ENCODE measurements at places on chromosomes 1 and 21.

GRCh38 chr1:94319319-94320102 lies 82.1 kb upstream of the ARHGAP29 start:
- DNase-seq: no peak

GRCh38 chr1:37094302-37094701 lies 60.0 kb upstream of the GRIK3 start:
- no peak for DNase-seq

DNA sequence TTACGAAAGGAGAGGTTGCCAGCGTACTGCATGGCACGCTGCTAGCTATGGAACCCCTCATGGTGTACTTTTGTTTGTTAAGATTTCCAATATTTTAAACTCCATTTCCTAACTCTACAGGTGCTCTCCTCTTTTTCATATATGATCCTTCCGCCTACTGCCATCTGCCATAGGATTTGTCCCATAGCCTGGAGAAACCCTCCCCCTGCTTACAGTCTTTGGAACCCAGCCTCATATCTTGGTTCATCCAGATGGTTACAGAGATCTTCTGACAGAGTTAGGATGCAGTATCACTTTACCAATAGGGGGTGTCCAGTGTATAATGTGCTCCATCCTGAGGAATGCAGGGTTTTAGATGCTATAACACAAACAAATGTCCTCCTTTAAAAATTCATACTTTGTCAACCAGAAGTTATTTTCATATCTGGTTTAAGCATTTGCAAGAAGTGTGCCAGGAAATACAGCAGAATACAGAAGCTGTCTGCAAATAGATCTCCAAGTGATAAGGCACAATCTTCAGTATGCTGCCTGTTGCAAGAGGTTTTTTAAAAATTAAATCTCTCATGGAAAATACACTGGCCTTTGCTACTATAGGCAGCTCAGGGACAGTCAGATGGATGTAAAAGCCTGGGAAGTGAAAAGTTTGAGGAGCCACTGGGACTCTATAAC lies 377.8 kb downstream of the KCNH1 start:
- DNase-seq: no peak

DNA sequence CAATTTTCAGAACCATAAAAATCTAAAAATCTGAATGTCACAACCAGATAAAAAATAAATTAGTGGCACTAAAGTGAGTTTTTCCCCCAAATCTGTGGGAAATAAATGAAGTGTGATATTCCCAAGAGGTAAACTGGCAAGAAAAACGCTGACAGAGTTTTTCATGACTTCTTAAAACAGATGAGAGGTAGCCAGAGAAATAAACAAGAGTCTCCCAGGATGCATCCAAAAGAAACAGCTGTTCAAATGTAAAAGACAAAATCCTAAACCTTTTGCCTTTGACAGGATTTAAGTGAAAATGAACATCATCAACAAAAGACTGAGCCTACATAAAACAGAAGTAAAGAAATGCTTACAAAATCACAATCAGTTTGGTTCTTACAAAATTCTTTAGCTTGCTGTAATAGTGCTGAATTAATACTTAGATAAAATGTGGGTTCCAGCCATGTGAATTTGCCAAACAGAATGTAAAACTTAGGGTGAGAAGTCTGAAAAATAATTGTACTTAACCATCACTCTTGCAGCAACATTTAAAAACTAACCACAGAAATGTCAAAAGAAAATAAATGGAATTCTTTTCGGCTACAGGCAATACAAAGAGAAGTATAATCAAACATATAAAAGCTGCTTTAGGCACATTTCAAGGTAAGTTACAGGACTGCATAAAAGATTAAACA lies 133.6 kb downstream of the EIF4G3 start:
- no peak for DNase-seq

- no peak for DNase-seq
Observed at GRCh38 chr1:20255666-20256065, 35.0 kb upstream of the VWA5B1 start.

DNA sequence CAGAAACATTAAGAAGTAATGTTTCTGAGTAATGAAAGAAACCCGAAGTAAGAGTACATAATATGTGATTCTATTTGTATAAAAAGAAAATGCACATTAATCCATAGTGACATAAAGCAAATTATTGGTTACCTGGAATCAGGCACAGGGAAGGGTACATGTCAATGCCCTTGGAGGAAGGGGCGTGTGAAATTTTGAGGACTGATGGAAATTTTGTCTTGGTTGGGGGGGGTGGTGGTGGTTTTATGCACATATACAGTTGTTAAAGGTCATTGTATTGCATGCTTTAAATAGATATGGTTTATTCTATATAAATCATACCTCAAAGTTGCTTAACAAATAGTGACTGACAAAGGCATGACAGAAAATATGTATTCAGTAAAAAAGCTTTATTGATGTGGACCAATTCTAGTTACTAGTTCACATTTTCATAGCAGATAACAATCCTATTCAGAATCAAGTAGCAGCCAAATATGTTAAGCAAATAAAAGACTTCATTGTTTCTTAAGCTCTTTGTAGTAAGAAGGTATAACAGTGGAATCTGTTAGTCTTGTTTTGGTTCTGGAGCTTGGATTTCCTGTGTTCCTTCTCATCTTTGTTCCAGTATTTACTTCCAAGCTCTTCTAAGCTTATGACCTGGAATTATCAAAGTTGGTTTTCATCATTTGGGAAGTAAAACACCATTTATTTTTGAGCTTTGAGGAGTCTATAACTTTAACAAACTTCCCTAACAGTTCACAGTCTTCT lies 15.1 kb downstream of the BACH1 start:
- DNase-seq: no peak

DNA sequence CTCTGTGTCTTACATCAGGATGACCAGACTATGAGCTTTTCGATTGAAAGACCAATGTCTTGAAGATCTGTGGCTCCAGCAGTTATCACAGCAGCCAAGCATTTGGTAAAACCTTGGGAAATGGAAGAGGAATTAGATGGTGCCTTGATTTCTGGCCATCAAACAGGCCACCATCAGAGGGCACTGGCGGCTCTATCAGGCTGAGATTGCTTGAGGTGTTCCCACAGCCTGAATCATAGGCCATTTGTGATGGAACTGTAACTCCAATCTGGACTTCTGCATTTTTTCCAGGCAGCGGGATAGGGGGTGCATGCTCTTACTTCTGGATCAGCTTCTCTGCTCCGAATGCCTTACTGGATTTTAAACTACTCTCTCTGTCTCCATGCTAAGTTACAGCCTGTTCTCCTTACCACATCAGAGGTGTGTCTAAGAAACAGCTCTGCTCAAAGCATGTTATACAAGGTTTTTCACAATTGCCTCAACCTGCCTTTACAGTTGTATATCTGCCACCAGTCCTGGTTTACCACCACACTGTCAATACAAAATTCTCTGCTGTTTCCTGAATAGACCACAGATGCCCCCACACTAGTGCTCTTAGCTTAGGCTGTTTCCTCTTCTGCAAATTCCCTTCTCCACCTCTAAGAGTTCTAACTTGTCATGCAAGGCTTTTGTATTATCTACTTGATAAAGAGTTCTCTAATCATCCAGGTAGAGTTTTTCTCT lies 180.9 kb downstream of the PTGER3 start:
- DNase-seq: no peak

DNA sequence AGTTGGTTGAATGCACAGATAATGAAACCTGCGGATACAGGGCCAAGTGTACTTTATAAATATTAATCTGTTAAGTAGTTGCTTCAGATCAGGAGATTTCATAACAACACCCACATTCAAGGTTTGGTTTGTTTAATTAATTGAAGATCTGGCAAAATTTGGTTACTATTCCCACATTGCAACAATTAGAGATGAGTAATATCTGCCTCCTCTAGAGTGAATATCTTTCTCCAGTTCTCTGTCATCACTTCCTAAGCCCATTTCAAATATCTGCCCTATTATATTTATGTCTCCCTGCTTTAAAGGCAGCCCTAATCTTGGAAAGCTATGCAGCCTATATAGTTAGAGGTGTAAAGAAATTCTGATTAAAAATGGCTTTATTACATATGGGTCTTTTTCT lies 61.4 kb downstream of the PPP2R5A start:
- DNase-seq: no peak

GRCh38 chr1:48870596-48870995 lies 93.9 kb upstream of the BEND5 start:
- no peak for DNase-seq

DNA sequence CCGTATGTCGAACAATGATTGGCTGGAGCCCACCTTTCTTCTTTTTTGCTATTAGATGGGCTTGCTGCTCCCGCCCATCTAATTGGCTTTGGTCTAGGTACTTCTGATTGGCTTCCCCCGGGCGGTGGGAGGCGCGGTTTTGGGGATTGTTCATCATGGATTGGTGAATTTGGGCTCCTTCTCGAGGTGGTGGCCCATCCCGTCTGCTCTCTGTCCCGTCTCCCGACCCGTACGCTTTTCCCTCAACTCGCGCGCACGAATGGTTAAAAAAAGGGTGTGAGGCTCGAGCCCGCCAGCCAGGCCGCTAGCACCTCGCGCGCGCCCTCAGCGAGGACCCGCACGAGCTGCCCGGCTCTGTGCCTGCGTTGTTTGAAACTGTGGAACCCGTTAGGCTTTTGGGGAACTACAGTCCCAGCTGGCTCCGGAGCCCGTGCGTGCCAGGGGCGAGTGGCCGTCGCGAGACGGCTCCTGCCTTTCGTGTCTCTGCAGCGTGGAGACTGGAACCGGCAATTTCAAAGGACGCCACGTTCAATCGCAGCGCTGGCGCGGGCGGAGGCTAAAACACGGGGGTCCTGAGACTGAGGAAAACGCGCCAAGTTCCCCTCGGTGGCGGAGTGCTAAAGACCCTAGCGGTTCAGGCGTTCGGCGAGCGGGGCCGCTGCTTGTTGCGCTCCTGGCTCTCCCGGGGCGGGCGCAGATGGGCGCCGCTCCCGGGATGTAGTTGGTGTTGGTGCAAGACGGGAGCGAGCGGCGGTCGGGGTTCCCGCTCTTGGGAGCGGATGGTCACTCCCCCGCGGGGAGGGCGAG lies at the start of gene USP1:
Gene USP1 (plus strand): TSS at position 584 of the 807 bp plus-strand sequence. CDS start 2,819 bp downstream, outside the sequence.
- DNase-seq: no peak

GRCh38 chr1:55443175-55443915 lies 228.2 kb upstream of the USP24 start:
- peak; percentile 10 for DNase-seq

DNA sequence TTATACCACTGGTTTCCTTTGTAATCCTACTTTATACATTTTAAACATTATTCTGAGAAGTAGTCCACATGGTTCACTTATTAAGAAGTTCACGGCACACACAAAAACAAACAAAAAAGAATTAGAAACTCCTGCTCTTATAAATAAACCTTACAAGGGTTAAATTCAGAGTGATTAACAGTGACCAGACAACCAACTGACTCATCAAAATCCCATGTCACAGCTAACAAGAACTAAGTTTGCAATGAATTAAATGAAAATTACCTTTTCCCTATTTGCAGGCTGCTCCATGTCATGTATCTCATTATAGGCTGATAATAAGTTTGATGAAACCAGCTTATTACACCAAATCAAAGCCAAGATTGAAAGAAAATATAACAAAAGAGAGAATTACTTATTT lies 77.5 kb downstream of the PUM1 start:
- DNase-seq: no peak

- DNase-seq: no peak
Observed at GRCh38 chr1:29280409-29281131, 44.2 kb downstream of the PTPRU start.

DNA sequence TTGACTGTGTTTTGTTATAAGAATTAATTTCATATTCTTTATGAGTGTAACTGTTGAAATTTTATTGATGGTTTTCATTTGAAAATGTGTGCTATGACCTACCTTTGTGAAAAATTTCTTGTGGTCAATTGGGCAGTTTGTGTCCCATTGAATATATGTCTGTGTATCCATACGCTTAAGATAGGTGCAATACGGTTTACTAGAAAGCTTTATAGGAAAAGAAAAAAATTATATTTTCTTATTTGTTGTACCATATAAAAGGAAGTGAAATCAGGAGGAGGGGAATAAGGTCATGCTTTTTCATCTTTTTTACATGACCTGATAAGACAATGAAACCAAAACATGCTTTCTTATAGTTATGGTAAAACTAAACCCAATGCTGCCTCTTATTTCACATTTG lies 807.7 kb downstream of the USP25 start:
- no peak for DNase-seq

DNA sequence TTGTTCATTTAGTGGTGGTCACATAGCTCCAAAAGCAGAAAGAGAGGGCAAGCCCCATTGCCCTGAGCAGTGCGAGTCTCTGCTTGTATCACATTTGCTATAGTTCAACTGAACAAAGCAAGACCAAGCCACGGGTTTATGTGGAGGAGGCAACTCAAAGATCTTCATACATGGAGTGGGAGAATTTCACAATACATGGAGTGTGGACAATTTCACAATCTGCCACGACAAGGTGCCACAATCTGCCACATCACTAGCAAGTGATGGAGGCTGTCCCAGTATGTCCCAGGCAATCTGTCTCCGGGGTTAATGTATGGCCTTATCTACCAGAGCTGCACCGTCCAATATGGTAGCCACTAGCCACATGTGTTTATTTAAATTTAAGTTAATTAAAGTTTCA lies 44.5 kb upstream of the DYRK1A start:
- no peak for DNase-seq

GRCh38 chr1:63148825-63149645 lies 173.3 kb upstream of the FOXD3 start:
- DNase-seq: no peak

DNA sequence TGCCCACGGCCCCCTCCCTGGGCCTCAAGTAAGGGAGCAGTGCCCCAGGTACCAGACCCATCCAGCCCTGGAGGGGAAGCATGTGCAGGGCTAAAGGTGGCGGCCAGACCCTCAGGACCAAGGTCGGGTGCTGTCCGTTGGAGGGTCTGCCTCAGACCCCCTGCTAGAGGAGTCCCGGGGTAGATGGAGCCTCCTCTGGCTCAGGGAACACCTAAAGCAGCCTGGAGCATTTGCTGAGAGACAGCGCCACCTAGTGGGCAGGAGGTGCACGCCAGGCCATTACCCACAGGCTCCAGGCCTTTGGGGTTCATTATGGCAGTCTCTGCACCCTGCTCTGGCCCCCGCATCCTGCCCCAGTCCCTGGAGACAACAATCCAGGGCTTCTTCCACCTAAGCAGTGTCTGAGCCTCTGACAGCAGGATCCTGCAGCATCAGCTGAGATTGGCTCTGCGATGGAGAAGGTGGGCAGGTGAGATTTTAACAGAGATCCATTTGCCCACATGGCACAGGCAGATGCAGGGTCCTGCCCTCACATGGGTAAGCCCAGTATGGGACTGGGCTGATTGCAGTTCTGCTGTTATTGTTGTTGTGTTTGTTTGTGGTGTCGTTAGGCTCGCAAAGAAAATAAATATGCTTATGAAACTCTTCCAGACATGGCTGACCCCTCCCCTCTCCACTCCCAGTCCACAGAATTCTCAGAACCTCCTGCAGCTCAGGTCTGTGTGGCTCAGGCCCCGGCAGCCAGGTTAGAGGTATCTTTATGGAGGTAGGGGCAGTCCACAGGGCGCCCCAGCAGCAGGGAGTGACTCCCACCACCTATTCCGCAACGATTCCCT lies 42.4 kb downstream of the CTNNBIP1 start:
- DNase-seq: peak; percentile 81

DNA sequence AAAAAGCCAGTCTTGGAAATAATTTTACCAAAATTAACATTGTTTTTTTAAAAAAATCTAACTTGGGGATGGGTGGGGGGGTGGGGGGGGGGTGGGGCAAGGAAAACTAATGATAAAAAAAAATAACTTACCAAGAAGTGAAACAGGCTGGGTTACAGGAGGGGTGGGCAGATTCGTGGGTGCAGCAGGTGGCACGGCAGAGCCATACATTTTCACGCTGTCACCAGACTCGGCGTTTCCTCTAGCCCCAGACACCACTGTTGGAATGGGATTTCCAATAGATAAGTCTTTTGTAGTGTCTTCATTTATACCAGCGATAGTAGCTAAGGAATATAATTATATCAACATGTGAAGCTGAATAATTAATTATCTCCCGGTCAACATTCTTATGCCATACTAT lies 25.4 kb downstream of the SOD1 start:
- DNase-seq: no peak

Data from prostate gland (tissue), 2 donors.